ENCODE measurements at places on chromosomes 12 and 14.

DNA sequence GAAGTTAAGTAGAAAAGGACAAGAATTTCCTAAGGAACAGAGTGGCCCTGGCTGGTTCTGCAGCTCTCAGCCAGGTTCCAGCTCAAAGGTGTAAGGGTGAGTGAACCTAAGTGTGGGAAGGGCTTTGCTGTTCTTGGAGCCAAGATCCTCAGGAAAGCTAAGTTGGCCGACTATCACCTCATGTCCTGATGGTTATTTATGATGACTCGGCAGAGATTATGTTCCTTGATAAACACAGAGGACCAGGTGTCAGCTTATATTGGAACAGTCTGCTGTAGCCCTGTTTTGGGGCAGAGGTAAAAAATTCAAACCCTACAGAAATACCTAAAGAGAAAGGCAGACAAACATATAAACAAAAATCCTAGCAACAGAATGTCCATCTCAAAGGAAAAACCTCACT lies 128.5 kb downstream of the TBX3 start:
- DNase-seq: no peak

GRCh38 chr14:97977651-97978261 lies 1180.6 kb downstream of the VRK1 start:
- no peak for DNase-seq

DNA sequence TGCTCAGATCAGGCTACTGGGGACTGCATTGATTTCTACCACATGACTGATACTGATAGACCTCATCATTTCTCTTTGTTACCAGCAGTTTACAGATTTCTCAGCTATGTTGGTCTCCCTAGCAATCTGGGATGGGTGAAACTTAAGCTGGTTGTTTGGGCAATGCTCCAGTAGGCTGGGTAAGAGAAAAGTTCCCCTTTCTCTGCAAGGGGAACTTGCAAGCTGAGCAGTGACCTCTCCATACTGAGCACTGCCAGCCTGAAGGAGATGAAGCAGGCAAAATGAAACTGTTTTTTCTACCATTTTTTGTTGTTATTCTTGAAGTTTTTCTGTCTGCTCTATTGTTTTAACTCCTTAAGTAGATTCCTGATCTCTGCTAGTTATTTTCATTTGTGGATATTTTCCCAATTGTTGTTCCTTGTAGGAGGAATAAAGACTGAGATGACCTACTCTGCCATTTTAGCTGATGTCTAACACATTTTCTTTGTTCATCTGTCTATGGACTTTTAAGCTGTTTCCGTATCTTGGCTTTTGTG lies 1.3 kb upstream of the OR4M1 start:
- no peak for DNase-seq

DNA sequence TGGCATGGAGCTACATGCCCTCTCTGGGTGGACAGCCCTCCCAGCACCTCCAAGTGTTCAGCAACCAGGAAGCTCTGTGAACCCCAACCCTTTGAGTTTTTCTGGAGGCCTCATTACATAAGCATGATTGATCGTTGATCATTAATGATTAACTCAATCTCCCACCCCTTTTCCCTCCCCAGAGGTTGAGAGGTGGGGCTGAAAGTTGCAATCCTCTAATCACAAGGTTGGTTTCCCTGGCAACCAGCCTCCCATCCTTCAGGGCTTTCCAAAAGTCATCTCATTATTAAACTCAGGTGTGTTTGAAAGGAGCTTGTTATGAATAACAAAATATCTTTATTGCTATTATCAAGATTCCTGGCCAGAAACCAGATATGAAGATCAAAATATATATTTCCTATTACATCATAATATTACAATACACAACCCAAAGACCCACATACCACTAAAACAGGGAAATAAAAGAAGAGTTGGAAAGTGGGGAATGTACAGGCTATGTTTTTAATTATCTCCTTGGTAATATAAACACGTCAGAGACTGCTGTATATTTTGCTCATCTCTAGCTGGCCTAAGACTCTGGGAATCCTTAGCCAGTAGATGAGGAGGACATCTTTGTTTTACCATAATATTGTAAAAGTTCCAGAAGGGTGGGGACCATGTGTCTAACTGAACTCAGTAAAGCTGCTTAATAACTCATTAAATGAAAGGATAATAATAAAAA lies 73.6 kb downstream of the SSPN start:
- no peak for DNase-seq

- no peak for DNase-seq
Measured at GRCh38 chr12:31585271-31585670, 5.7 kb downstream of the DENND5B start.

DNA sequence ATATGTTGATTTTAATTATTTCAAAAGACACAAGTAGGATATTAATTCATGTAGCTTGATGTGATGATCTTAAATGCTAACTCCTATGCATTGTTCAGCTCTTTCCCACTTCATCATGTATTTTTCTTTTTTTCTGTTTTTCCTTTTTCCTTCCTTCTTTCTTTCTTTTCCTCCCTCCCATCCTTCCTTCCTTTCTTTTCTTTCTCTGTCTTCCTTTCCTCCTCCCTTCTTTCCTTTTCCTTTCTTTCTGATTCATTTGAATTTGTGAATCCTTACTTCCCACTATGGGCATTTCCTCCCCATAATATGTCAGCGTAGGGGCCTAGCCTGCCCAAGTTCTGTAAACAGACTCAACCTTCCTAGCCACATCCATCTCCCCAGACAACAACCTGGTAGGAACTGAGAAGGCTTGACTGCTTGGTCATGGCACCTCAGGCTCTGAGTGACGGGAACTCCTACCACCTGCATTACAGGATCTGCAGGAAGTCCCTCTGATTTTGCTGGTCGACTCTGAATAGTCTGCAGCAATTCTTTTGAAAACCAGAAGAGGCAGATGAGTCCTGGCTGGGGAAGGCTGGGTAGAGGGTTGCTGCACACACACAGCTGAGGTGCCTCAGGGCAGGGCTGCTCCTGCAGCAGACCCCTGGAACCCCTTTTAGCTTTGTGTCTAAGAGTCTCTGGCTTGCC lies 33.4 kb upstream of the BHLHE41 start:
- DNase-seq: no peak

DNA sequence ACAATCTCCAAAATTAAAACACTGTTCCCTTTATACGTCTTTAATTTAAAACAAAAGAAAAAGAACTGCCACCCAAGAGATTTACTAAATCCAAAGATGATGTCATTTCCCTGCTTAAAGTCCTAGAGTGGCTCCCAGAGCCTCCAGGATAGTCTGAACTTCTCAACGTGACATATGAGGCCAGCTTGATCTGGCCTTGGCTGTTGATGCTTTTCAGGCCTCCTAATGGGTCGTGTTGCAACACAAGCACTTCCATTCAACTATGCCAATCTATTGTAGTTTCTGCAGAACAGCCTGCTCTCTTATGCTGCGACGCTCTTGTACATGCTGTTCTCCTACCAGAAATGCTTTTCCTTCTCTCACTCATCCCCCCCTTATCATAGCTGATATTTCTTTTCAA lies 35.7 kb downstream of the LGR5 start:
- no peak for DNase-seq

- DNase-seq: no peak
Measured at GRCh38 chr12:31353750-31354708, 28.1 kb upstream of the SINHCAF start.

DNA sequence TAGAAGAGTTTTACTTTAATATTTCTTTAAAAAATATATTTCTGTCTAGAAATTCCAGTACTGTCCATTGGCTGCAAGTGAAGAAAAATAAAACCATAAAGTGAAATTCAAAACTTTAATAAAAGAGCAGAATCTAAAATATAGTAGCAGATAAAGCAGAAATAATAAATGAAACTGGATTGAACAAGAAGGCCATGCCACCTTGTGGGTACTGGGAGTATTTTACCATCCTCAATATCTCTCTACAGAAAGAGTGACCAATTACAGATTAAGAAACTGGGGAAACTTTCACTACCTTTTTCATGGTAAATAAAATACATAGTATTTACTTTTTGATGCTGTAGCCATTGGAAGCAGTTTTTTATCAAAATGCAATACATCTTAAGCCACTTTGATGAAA lies 220.5 kb downstream of the BCAT1 start:
- no peak for DNase-seq

GRCh38 chr12:78120866-78121560 lies 290.3 kb downstream of the NAV3 start:
- no peak for DNase-seq

DNA sequence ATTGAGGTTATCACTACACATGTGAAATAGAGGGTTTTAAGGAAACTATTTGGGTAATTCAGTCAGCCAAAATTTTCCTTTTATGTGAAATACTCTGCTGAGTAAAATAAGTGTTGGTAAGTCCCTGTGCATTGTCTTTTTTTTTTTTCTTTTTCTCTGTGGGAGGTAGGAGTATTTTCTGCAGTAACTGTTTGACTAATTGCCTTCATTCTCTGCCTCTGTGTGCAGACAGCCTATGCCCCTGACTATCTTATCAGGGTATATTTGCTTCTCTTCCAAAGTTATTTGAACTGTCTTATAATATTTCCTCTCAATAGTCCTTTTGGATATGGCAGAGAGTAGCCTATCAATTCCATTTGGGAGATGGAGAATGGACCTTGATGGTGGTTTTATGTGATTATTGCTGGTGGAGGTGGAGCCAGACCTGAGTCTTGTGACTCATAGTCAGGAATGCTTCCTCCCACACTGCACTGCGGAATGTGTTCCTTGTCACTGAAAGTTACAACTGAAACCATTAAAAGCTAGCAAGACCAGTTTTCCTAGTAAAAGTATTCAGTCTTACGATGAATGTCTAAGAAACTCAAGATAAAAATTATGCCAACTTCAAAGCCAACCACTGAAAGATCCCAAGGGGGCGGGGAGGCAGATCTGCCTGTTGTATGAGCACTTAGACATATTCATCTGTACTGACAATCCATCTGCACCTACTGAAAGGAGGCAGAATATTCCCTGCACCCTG lies 40.9 kb upstream of the STXBP6 start:
- no peak for DNase-seq

DNA sequence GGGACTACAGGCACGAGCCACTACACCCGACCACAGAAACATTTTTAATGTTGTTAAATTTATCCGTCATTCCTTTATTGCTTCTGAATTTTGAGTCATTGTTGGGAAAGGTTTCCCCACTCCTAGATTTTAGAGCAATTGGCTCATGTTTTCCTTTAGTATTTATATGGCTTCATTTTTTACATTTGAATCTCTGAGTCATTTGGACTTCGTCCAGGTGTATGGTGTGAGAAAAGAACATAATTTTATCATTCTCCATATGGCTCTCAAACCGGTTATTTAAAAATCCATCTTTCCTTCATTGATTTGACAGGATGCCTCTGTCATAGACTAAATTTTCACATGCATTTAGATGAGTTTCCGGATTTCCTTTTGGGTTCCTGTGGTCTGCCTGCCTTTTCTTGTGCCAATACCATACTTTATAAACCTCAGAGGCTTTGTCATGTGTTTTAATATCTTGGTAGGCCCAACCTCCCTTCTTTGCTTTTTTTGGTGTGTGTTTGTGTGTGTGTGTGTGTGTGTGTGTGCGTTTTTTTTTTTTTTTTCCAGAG lies 30.9 kb downstream of the LRTM2 start:
- no peak for DNase-seq

DNA sequence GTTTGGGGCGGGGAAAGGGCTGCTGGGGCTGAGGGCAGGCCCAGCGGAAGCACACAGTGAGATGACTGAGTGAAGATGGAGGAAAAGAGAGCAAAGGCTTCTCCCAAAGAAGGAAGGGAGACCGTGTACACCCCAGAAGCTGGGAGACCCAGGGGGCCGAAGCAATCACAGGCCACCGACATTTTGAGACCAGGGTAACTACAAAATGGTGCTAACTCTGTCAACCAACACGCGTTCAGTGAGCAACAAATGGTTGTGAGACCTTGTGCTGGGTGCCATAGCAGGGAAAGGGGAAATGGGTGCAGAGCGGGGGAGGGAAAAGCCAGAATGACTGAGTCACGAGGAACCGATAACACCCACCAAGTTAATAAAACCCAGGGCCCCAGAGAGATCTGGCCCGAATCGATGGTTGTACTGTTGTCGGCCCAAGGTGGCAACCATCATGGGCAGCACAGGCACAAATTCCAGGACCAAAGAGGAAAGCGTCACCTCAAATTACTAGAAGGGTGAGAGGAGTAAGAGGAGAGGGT lies 50.3 kb downstream of the CDC42BPB start:
- DNase-seq: no peak

Data from GM18507 (cell line).